ENCODE measurements at places on chromosomes 1 and 21.
A peak's percentile ranks its signal among the peaks of the same experiment; 100 is the strongest.

- DNase-seq: no peak
These were observed 4.6 kb upstream of the SLC6A9 start for GRCh38 chr1:44035726-44036408.

- DNase-seq: no peak
These were observed 80.5 kb upstream of the RALGPS2 start for GRCh38 chr1:178644308-178645120.

DNA sequence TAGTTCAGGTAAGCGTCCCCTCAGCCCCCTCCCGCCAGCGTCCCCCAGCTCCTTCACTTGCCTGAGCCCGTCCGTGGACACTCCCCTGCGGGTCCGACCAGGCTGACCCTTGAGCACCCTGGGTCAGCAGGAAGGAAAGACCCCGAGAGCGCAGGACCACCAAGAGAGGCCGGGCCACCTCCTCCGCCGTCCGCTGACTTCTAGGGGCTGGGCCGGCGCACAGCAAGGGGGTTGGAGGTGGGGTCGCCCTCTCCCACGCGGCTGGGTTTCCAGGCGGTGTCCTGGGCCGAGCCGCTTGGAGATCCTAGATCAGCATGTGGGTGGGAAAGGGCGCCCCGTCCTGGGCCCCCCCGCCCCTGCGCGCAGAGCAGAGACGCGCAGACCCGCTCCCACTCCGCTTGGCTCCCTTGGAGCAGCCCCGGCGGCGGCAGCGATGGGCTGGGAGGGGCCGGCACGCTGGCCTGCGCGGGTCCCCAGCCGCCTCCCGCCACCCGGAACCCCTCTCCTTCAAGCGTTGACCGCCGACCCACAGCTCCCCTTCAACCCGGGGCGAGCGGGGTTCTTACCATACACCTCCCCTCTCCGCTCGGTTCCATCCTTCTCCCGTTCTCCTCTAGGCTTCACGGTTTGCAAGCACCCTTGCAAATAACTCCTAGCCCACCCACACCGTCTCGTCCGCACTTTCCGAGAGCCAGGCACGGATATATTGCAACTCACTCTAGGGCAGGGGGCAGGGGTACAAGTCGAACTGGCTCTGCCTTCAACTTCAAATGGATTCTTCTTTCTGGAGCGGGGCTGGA is 7.5 kb downstream of the KNCN start:
- no peak for DNase-seq

- no peak for DNase-seq
These were observed 116.8 kb downstream of the DTL start for GRCh38 chr1:212152308-212152693.

DNA sequence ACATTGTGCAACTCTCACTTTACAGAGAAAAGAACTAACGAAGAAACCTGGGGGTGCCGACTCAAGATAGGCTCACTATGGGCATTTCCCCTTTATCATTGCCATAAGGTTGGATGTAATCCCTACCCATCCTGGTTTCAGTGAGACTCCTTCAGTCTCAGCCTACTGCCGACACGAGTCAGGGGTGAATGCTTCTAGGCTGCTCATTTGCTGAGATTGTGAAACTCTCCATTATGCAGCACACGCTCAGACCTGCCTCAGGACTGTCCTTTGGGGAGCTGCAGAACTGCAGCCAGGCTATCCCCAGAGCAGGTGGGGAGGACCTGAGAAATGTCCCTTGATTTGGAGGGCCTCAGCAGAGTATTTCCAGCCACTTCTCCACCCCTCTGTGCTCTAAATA is 22.2 kb downstream of the TSHB start:
- no peak for DNase-seq

DNA sequence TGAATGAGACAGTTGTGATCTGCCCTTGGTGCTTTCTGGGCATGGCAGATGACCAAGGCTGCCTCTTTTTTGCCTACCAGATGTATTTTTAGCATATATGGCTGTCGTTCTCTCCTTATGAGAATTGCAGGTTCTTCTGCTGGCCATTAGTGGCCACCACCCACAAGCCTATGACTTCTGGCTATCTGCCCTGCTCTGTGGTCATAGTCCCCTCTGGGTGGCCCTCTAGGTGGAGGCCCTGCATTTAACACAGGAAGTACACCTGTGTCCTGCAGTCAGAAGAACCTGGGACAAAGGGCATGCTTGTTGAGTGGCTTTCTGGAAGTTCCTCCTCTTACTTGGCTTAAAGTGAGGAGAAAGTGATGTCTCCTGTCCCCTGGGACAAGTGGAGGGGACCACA is 6.5 kb downstream of the FCAMR start:
- DNase-seq: no peak

GRCh38 chr1:36516372-36517010 is 33.8 kb upstream of the CSF3R start:
- peak; percentile 82 for DNase-seq

DNA sequence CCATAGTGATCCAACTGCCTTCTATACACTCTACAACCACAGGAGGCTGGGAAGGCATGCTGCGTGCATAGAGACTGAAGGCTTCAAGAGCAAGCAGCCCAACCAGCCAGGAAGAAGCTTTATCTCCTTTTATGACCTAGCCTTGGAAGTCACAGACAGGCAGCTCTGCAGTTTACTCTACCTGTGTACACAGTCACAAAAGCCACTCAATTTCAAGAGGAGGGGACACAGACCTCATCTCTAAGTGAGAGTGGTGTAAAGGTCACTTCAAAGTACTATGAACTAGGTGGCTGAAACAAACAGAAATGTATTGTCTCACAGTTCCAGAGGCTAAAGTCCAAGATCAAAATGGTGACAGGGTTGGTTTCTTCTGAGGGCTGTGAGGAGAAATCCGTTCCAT is 69.6 kb upstream of the GJB5 start:
- DNase-seq: no peak

- peak; percentile 77 for DNase-seq
These were observed 3.1 kb upstream of the SELENON start for GRCh38 chr1:25796811-25797458.

GRCh38 chr1:196875935-196876334 is 11.9 kb upstream of the CFHR4 start:
- DNase-seq: no peak

GRCh38 chr1:213245260-213245910 is 194.3 kb downstream of the RPS6KC1 start:
- DNase-seq: no peak

DNA sequence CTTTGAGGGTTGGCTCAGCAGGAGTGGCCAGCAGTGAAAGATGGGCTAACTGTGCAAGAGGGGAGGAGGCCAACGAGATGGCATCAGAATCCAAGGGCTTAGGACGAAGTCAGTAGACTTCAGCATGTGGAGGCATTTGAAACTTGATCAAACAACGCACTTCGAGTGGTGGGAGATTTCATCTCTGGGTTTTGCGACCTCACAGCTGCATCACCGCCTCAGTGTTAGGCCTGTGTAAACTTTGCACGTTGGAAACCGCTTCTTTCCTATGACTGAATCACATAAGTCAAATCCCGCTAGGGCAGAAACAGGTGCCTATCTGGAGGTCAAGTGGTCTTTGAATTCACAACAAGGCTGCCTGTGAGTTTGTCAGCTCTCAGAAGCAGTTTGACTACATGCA is 17.8 kb downstream of the TFF3 start:
- no peak for DNase-seq

DNA sequence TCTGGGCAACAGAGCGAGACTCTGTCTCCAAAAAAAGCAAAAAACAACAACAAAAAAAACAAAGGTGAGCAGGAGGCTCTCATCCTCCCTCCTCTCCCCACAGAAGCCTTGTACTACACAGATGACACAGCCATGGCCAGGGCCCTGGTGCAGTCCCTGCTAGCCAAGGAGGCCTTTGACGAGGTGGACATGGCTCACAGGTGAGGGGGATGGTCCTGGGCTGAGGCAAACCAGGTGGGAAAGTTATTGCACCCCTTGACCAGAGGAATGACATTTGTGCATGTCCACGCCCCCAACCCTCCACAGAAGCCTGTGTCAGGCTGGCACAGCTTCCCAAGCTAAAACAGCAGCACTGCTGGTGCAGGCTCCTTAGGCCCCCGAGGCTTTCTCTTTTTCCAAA is 2.4 kb downstream of the ADPRS start:
- DNase-seq: no peak

DNA sequence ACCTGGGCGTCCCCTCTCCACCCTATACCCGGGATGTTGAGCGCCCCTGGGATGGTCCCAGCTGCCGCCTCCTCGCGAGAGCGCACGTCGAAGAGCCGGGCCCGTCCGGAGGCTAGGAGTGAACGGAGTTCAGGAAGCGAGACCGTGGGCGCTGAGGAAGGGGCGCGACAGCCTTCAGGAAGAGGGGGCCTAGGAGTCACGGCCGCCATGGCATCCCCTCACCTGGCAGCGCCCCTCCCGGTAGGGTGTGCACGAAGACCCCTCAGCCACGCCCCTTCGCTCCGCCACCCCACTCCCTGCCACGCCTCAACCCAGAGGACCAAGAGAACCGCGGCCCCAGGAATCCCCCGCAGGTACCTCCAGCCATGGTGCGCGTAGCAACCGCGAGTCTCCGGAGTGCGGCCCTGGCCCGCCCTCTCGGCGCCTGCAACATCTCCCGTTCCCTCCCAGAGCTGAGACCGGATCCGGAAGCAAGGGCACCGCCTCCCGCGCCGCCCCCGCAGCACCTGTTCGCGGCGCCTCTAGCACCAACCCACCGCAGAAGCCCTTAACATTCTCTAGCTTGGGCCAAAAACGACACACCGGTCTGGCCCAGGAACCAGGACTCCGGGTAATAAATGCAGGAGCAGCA is at the start of gene TSTD1:
TSS of gene TSTD1 (minus strand) at position 442 of the 631 bp plus-strand sequence. CDS start at position 367, 75 bp downstream.
- peak; percentile 79 for DNase-seq

DNA sequence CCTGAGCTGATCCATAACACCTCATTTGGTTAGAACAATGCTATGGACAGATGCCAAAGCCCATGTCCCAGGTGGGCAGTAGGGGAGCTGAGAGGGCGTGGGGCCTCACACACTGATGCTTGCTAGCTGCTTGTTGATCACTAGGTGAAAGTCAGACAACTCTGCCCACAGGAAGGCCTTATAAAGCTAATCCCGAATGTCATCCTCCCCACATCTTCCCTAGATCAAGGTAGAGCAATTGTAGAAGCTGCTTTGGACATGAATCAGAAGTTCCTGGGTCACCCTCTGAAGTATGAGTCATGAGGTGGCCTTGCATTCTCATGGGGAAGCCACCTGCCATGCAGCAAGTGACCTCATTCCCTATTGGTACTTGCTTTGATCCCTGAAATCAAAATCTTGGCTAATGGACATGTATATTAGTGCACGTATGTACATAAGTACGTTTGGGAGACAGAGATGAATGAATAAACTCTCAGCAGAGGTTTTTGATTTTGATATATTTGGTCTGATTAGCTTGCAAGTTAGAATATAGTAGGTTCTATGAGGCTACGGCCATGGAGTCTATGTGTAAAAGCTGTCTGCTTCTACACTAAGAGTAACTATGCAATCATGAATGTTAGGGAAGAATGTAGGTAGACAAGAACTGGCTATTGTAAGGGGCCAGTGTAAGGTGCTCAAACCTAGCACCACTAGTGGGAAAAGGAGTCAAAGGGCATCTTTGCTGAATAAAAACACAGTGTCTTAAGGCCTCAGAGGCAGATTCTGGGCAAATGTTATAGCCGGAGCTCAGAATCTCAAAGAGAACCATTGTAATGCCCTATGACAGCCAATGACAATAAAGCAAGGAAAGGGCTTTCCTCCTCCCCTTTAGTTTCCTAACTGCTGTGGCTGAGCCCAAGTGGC is 52.6 kb downstream of the ABCA4 start:
- DNase-seq: peak; percentile 84

GRCh38 chr1:51231896-51232295 is 4.2 kb upstream of the RNF11 start:
- no peak for DNase-seq

DNA sequence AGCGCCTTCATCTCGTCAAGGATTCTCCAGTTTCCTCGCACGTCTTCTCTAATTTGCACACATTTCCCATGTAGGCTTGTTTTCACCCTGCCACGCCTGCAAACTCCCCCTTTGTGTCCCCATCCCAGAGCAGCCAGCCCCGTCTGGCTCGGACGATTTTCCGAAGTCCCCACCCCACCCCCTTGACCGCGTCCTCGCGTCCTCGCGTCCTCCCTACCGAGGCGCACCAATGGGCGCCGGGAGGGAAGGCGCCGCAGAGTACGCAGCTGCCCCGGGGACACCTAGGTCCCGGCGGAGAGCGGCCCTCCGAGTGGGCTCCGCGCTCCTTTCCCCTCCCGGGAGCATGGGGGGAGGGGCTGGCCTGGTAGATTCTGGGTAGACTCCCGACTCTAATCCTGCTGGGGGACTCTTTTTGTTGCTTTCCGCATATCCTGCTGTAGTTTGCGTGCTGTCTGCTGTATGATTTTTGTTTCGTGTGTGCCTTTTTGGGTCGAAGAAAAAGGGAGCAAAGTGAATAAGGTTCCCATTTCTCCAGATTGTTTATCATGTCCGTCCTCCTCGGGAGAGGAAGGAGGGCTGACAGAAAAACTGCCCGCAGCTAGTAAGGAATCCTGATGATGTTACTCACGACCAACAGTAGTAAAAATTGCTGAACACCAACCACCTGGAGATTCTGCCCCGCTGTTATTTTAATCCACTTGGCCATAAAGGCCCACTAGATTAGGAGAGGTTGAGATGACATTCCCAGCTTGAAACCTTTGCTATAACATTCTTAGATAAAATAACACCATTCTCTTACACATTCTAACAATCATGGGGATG is 1.5 kb downstream of the CACHD1 start:
- peak; percentile 56 for DNase-seq

GRCh38 chr1:245256528-245256927 is 101.7 kb downstream of the KIF26B start:
- DNase-seq: no peak

DNA sequence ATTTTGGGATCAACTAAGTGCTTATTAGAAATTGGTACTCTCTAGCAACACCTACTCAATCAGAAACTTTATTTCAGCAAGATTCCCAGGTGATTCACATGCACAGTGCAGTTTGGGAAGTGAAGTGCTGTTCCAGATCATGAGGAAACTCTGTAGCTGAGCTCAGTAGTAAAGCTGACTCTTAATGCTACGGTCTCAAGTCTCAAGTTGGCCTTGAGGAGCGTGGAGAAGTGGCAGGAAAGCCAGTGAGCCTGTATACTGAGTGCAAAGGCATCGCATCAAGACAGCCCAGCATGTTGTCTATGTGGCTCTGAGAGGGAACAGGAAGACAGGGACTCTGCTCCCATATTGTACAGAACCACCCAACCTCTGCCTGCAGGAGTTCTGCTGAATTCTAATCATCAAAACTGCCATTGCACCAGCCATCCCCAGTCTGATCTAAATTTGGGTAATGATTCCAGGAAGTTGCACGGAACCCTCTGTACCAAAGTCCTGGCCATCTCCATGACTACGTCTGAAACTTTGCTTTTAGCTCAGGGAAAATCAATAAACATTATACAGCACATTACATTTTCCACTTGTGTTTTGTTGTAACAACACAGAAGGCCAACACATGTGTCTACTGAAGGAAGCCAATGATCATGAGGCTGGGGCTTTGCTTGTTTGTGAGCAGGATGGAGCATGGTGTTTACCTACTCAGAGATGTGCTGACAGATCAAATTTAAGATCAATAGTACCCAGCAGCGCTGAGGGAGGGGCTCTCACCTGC is 105.1 kb upstream of the TLR5 start:
- no peak for DNase-seq

- DNase-seq: no peak
These were observed 9.4 kb upstream of the NEK2 start for GRCh38 chr1:211684791-211685190.

GRCh38 chr1:228852511-228853088 is 117.3 kb downstream of the RHOU start:
- no peak for DNase-seq

GRCh38 chr1:57089855-57090254 is 124.0 kb upstream of the C8B start:
- DNase-seq: no peak

Data from urothelium cell line (cell line).